ENCODE measurements at places on chromosomes 1 and 21. TPM values are rescaled to one million over a fixed set of nuclear protein-coding genes. Genes with fewer than 3 reads are reported as not detected.

GRCh38 chr1:44316231-44316759 lies 38.8 kb downstream of the ERI3 start:
- no peak for DNase-seq
- no peaks in the 10 kb centered on the region for H3K4me1 ChIP-seq
- H3K36me3 ChIP-seq: peaks cover 9% of the 10 kb centered on the region
- no peak overlapping the region for H3K4me3 ChIP-seq
- H3K27ac ChIP-seq: no peak overlapping the region
- no peaks in the 10 kb centered on the region for H3K27me3 ChIP-seq

The HAO2 gene
- not detected for total RNA-seq

GRCh38 chr21:45836694-45837670 lies 144.6 kb upstream of the COL6A1 start:
- H3K36me3 ChIP-seq: no peaks in the 10 kb centered on the region
- no peak for DNase-seq
- no peaks in the 10 kb centered on the region for H3K27me3 ChIP-seq
- no peak overlapping the region for H3K4me3 ChIP-seq
- peaks cover 8% of the 10 kb centered on the region for H3K4me1 ChIP-seq
- H3K27ac ChIP-seq: no peak overlapping the region

The SFT2D2 gene
- 54.4 TPM for total RNA-seq

- no peaks in the 10 kb centered on the region for H3K4me1 ChIP-seq
- DNase-seq: no peak
- H3K36me3 ChIP-seq: no peaks in the 10 kb centered on the region
- no peak overlapping the region for H3K4me3 ChIP-seq
- no peaks in the 10 kb centered on the region for H3K27me3 ChIP-seq
These were observed 32.0 kb downstream of the LHX9 start for GRCh38 chr1:197948926-197949899.

GRCh38 chr1:150555198-150555970 lies 6.2 kb downstream of the ADAMTSL4 start:
- no peaks in the 10 kb centered on the region for H3K36me3 ChIP-seq
- DNase-seq: no peak
- no peak overlapping the region for H3K4me3 ChIP-seq
- no peaks in the 10 kb centered on the region for H3K27me3 ChIP-seq
- peaks cover 40% of the 10 kb centered on the region for H3K4me1 ChIP-seq
- no peak overlapping the region for H3K27ac ChIP-seq

DNA sequence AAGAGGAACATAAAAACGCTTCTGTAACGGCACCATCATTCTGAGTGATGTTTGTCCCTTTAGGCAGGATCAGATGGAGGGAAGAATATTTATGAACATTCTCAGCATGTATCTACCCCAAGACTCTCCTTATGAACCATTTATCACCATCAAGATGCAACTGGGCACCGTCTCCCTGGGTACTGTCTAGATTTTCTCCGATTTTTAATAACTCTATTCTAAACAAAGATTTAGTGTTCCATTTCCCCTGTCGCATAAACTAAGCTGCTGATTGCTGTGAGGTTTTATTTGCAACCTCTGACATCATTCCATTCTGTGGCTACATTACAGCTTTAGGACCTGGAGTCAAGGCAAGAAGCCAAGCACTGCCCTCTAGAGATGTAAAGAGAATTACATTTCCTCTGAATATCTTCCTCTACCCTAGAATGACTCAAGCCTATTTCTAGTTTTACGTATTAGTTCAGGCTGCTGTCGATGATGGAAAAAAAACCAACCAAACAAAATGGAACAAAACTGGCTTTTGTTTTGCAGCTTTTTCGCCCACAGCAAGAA lies 130.1 kb upstream of the MAP1LC3C start:
- H3K4me3 ChIP-seq: no peak overlapping the region
- H3K27me3 ChIP-seq: peaks cover 5% of the 10 kb centered on the region
- no peak overlapping the region for H3K27ac ChIP-seq

The FCRL2 gene
- total RNA-seq: not detected

The PRR9 gene
- total RNA-seq: not detected
